ENCODE measurements at places on chromosomes 12 and 14.

DNA sequence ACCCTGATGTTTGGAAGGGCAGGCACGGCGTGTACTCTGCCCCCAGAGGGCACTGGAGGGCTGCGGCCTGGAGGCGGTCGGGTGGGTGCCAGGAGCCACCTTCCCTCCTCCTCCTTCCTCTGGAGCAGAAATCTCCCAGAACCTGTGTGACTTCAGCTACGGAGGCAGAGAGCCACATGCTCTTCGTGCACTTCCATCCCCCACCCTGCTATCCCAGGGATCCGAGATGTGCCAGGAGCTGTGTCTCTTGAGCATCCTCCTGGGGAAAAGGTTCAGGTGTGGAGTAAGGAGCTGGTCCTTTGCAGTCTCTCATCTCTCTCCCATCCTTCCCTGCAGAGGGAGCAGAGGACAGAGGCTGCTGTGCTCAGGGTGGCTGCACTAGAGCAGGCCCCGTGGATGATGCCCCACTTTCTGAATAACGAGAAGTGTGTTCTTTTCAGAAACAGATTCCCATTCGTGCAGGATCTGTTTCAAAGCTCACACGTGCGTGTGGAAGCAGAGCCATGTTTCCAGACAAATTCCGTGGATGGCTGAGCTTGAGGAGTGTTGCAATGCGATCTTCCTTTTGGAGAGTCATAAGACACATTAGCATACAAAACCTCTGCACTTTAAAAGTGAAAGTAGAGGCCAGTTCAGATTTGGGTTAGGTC is 162.9 kb downstream of the ADGRD1 start:
- no peaks in the 10 kb centered on the region for H3K36me3 ChIP-seq
- DNase-seq: no peak
- H3K4me3 ChIP-seq: no peak overlapping the region
- H3K27ac ChIP-seq: no peak overlapping the region

- H3K4me3 ChIP-seq: no peak overlapping the region
- no peak overlapping the region for H3K27ac ChIP-seq
- no peaks in the 10 kb centered on the region for H3K36me3 ChIP-seq
- H3K27me3 ChIP-seq: no peaks in the 10 kb centered on the region
Observed at GRCh38 chr12:18823461-18823860, 85.5 kb downstream of the CAPZA3 start.

GRCh38 chr14:23071244-23071920 is 14.1 kb upstream of the CDH24 start:
- peaks cover 32% of the 10 kb centered on the region for H3K36me3 ChIP-seq
- peak overlapping the region; percentile 91 for H3K4me3 ChIP-seq
- DNase-seq: peak; percentile 79
- H3K27me3 ChIP-seq: no peaks in the 10 kb centered on the region
- H3K27ac ChIP-seq: peak overlapping the region; percentile 95

DNA sequence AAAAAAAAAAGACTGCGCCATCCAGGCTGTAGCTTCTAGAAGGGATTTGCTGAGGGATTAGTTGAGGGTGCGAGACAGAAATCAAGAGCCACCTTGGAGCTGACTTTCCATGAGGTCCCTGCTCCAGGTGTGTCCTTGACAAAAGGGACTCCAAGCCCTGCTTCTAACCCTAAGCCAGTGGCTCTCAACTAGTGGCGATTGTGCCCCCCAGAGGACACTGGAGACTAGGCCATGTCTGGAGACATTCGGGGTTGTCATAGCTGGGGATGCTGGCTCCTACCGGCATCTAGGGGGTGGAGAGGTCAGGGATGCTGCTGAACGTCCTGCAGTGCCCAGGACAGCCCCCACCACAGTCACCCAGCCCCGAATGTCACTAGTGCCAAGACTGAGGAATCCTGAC is 40.6 kb downstream of the SPRING1 start:
- no peak for DNase-seq
- H3K36me3 ChIP-seq: no peaks in the 10 kb centered on the region
- H3K4me1 ChIP-seq: peaks cover 4% of the 10 kb centered on the region
- no peak overlapping the region for H3K27ac ChIP-seq

GRCh38 chr12:76030341-76031080 is 1.1 kb downstream of the PHLDA1 start:
- H3K4me3 ChIP-seq: peak overlapping the region; percentile 98
- H3K4me1 ChIP-seq: peaks cover 49% of the 10 kb centered on the region
- peak; percentile 63 for DNase-seq
- H3K36me3 ChIP-seq: peaks cover 53% of the 10 kb centered on the region
- H3K27ac ChIP-seq: peak overlapping the region; percentile 98

Data from activated naive CD8-positive, alpha-beta T cell treated with anti-CD3 and anti-CD28 coated beads for 36 hours (primary cell).